ENCODE measurements at places on chromosomes 4 and X.

DNA sequence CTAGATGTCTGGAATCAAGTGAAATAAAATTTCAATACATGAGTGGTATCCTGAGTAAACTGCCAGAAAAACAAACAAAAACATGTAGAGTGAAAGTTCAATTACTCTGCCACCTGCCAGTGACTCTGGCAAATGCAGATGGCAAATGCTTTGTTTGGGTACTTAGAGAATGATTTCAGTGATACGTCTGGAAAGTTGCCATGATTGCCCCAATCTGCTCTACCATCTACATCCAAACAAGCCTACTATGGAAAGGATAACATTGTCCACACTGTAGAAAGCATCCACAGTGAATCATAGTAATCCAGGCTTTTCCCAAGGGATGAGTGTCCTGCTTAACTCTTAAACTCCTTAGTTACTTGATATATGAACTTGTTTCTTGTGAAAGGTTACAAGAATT lies 3.4 kb downstream of the SPATA4 start:
- DNase-seq = no peak

- no peak for DNase-seq
Measured at GRCh38 chr4:176308441-176308840, 11.3 kb upstream of the SPCS3 start.

DNA sequence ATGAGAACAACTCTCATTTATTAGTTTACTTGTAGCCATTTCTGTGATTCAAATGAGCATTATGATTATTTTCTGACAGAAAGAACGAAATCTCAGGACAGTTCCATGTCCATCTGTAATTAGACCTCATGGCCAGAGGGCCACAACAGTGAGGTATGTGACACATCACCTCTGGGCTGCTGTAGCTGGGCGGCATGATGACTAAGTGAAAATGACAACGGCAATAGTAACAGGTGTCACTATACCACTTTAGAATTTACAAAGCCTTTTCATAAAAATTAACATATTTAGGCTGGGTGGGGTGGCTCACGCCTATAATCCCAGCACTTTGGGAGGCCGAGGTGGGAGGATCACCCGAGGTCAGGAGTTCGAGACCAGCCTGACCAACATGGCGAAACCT lies 252.6 kb downstream of the CBR4 start:
- DNase-seq = no peak

GRCh38 chr4:15665753-15666365 lies 10.7 kb upstream of the FBXL5 start:
- no peak for DNase-seq

- no peak for DNase-seq
Measured at GRCh38 chr4:58113126-58113525, 1002.9 kb upstream of the IGFBP7 start.

- DNase-seq = no peak
Measured at GRCh38 chr4:7890635-7891393, 48.8 kb downstream of the AFAP1 start.

DNA sequence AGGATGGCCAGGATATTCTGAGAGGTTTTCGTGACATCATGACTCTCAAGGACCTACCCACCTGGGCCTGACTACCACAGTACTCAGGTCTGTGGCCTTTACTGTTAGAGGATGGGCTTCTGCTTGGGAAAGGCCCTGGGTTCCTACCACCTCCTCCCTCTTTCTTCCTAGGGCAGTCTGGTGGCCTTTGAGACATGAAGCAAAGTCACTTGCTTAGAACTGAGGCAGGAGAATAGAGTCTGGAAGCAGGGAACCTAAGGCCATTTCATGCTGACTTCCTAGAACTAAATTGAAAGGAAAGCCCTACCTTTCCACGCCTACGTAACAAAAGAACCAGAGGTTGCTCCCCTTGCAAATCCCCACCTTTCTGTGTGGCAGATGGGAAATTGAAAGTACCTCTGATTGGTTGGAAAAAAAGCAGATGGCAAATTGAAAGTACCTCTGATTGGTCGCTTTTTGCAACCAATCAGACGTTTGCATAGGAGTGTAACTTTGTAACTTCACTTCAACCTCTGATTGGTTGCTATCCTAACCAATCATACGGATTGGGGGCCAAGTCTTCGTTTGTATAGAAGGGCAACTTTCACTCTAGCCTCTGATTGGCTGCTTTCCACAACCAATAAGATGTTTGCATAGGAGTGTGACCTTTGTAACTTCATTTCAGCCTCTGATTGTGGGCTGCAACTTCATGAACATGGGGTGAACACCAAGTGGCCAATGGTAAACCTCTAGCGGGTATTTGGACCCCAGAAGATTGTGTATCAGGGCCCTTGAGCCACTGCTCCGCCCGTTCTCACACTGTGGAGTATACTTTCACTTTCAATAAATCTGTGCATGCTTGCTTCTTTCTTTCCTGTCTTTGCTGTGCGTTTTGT lies 9.9 kb upstream of the AKAP14 start:
- DNase-seq = no peak

DNA sequence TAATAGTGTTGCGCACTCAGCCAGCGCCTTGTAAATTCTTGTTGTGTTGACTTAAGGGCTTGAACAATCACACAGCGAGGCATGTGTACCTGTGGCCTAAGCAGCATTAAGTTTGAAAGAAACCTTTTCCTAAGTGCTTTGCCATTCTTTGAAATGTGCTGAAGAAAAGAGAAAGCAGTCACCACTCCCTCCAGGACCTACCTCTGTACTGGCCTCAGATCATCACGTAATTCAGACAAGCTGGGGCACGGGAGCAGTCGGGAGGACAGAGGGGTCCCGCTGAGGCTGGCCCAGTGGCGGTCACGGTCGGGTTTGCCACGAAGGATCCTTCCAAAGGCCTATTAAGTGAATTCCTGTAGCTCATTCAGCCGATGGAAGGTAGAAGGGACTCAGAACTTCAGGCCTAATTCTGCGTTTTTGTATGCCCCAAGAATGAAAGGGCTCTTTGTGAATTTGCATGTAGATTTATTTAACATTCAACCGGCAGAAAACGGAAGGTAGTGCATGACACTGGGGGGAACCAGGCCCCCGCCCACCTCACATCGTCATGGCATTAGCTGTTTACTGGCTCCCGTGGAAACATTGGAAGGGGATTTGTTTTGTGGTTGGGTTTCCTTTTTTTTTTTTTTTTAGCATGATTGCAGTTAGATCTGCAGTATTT lies 106.3 kb downstream of the TRAPPC11 start:
- DNase-seq = no peak

- DNase-seq = no peak
Measured at GRCh38 chrX:31251336-31251735, 179.5 kb upstream of the FTHL17 start.

DNA sequence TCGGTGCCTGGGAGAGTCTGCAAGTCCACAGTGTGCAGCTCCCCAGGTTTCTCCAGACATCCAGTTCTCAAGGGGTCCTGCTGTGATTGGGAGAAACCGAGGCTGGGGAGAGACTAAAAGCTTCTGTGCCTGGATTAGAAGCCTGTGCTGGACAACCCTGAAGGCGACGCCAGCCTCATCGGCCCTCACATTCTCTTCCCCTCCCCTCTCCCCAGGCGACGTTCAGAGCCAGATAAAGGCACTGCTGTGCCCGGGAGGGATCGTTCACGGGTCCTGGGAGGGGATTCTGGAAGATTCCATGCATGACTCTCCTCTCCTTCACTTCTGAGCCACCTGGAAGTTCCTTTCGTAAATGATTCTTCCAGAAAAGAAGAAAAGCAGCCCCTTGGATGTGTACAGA lies 114.6 kb downstream of the SORCS2 start:
- no peak for DNase-seq

GRCh38 chr4:72909461-72909860 lies 160.1 kb downstream of the COX18 start:
- DNase-seq = no peak

GRCh38 chr4:145044341-145044740 lies 53.7 kb downstream of the ANAPC10 start:
- no peak for DNase-seq

GRCh38 chr4:22237155-22237751 lies 278.6 kb downstream of the ADGRA3 start:
- no peak for DNase-seq

DNA sequence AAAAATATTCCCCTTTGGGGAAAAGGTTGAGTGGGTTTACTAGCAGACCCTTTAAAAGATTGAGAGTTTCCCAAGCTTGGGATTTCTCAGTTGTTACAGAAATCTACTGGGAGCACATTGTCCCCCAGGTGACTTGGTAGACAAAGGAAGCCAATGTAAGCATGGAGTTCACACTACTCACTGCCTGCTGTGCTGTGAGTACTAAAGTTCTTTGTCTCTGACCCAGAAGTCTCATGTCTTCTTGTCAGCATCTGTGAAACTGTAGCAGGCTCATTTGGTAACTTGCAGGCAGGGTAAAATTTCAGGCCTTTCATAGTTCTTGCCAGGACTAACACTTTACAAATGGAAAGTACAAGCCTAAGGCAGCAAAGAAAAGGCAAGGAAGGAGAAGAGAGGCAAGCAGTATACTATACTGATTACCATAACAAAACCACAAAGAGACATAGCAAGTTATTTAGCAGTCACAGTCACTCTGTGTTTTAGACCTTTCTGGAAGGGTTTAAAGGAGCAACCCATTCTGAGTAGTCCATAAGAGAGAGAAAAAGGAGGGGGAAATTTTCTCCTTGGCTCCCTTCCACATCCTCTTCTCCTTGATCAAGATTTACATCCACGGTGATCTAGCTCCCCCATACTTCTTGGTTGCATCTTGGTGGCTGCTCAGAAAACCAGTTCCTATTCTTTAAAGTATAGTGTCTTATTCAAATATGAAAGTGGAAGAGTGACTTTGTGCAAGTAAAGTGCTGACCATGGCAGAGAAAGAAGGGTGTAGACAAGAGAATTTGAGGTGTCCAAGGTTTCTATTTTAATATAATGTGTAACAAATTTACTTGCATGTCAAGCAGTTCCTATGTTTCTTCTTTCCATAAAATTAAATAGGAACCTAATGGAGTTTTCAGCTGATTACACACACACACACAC lies 160.0 kb upstream of the PDE5A start:
- DNase-seq = no peak

Measured in activated CD8-positive, alpha-beta memory T cell treated with anti-CD3 and anti-CD28 coated beads for 4 hours (primary cell).